ENCODE measurements at places on chromosomes 12 and 14. TPM values are rescaled to one million over a fixed set of nuclear protein-coding genes. Genes with fewer than 3 reads are reported as not detected.

DNA sequence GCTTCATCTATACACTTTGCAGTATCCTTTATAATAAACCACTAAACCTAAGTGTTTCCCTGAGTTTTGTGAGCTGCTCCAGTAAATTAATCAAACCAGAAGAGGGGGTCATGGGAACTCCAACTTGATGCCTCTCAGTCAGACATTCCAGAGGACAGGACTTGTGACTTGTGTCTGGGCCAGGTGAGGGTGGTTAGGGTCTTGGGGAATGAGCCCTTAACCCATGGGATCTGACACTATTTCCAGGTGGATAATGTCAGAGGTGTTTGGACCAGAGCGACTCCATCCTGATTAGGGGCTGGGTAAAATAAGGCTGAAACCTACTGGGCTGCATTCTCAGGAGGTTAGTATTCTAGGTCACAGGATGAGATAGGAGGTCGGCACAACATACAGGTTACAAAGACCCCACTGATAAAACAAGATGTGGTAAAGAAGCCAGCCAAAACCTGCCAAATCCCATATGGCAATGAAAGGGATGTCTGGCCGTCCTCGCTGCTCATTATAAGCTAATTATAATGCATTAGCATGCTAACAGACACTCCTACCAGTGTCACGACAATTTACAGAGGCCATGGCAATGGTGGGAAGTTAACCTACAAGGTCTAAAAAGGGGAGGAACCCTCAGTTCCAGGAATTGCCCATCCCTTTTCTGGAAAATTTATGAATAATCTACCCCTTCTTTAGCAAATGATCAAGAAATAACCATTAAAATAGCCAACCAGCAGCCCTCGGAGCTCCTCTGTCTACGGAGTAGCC is 58.7 kb downstream of the BCAT1 start:
- DNase-seq: no peak

GRCh38 chr12:8948701-8949341 is 624 bp downstream of the M6PR start:
- peak; percentile 57 for DNase-seq

GRCh38 chr12:32558903-32559302 is 120.2 kb upstream of the DNM1L start:
- no peak for DNase-seq

DNA sequence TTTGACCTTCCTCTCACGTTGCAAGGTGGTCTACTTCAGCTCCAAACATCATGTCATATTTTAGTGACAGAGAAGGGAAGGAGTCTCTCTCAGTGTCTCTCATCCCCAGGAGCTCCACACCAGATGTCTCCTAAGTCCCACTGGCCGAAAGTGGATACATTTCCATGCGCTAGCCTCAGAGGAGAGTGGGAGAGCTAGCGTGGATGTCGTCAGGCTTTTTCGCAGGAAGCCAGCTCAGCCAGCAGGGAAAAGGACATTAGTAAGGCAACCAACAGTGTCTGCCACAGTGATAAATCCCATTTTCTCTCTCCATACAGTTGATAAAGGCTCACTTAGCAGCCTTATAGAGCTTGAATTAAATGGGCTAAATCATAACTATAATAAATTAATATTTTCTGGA is 155.7 kb downstream of the PELI2 start:
- DNase-seq: no peak

DNA sequence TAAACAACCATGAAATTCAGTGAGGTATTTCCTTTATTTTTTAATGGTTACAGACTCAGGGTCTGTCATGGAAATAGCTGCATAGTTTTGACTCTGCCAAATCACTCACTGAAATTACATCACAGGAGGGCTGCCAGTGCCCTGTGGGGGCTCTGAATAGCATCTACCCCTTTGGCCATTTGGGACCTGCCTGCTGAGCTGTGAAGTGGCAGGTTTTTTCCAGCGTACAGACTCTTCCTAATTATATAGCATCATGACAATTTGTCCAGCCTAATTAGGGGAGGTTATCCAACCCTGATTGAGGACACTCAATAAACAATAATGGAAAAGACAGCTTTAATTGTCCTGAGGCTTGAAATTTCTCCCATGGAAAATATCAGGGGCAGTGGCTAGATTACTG is 1.8 kb upstream of the COCH start:
- DNase-seq: peak; percentile 7

DNA sequence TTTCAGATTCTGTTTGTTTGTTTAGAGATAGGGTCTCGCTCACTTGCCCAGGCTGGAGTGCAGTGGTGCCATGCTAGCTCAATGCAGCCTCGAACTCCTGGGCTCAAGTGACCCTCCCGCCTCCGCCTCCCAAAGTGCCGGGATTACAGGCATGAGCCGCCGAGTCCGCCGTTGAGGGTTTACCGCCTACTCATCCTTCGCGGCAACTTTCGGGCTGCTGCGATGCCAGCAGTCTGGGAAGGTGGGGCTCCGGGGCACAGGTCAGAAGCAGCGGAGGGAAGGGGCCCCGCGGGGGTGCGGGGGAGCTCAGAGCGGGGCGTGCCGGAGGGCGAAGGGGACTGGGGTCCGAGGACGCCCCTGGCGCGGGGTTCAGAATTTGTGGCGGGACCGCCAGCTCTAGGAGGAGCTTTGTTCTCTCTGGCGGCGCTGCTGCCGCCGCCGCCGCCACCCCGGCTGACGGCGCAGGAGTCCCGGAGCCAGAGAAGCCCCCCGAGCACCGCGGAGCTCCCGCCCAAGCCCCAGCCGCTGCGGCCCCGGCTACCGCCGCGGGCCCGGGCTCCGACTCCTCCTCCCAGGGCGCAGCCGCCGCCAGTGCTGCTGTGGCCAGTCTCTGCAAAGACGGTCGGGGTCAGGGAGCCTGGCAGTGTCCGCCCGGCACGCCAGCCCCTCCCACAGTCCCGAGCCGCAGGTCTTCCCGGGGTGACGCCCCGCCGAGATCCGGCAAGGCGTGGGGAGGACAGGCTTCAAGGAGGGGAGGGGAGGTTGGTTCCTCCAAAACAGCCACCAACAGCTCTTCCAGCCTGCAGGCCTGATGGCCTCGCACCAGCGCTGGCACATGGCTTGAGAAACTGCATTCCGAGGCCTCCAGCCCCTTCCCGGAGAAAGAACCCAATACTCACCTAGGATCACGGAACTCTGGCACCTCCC is 10.9 kb upstream of the KRT77 start:
- no peak for DNase-seq

GRCh38 chr12:119431151-119431550 is 96.6 kb downstream of the CCDC60 start:
- no peak for DNase-seq

DNA sequence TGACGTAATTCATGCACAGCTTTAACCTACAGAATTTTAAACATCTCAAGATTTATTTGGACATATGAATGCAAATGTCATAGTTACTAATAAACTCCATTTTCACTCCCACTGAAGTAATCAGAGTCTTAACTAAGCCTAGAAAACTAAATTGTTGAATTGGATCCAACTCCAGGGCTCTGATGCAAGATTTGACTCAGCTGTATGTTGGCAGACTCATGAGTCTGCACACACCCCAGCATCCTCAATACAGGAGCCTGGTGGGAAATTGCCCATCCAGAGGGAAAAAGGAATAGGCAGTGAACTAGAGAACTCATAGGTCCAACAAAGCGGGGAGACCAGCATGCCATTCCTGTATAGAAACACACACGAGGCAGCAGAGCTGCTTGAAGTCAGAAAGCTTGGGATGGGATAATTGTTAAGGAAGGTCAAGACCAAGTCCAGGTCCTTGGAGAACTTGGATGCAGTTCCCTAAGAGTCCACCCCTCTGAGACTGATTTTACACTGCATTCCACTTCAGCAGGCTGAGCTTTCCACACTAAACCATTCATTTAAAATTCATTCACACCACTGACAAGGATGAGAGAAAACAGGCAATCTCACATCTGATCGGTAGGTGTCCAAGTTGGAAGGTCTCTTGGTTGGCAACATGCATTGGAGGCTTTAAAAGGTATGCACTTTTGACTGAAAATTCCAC is 14.4 kb downstream of the TMTC1 start:
- no peak for DNase-seq

- no peak for DNase-seq
These were observed 34.6 kb upstream of the PYGL start for GRCh38 chr14:50978888-50979287.

RNASE7 gene
- total RNA-seq: not detected

PLEKHG7 gene
- not detected for total RNA-seq

SLC25A21 gene
- 4.3 TPM for total RNA-seq

CDKN3 gene
- 112 TPM for total RNA-seq

RNASE4 gene
- total RNA-seq: 1.8 TPM

PCED1B gene
- total RNA-seq: 3.1 TPM

NOXRED1 gene
- total RNA-seq: 1.0 TPM

KCNMB4 gene
- total RNA-seq: 1.9 TPM

NYNRIN gene
- 8.6 TPM for total RNA-seq

EGLN3 gene
- 2.0 TPM for total RNA-seq

POLE gene
- 239 TPM for total RNA-seq
